ENCODE measurements at places on chromosomes 16 and 17.

DNA sequence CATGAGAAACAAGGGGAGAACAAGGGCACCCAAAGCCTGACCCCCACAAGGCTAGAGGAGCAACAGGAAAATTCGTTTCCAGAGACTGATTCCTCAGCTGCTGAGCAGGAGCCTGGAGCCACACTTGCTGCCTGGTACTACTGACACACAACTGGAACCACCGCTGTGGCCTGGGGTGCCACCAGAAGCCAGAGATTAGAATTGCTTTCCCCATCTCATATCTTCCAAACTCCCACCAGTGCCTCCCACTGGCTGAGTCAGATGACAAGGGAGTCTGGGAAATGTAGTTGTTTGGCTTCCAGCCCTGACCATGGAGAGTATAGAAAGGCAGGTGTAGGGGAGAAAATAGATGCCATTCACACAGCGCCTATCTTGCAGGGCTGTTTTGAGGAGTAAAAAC, 4.1 kb upstream of the TMEM11 start:
- DNase-seq = peak; percentile 9

DNA sequence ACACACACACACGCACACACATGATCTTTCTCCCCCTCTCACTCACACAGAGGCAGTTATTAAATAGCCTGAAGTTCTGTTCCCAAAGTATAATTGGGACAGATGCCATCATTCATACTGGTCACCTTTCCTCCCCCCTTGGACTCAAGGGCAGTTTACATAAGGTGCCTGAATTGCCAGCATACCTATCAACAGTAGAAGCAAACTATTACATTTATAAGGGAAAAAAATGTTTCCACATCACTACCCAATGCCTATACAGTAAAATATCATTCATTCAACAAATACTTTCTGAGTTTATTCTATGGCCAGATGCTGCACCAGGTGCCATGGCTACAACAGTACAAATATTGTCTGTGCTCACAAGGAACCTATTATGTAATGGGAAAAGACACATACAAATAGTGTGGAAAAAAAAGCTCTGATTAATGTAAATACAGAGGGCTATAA, 6.3 kb downstream of the CNTD1 start:
- DNase-seq = no peak

DNA sequence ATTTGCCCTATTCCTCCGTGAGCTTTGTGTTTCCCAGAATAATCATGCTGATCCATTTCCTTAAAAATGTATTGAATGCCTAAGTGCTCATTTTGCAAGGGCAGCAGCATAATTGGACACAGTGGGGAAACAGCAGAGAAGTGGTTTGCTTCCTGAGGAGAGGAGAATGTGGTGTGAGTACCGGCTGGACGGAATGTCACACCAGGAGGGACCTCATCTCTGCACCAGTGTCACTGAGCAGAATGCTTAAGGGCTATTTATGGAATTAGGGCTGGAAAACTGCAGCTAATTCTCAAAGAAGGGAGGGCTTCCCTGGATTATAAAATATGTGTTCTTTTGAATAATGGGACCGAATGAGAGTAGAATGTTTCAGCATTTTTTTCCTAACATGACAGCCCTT, 1100.6 kb upstream of the RBFOX1 start:
- no peak for DNase-seq

DNA sequence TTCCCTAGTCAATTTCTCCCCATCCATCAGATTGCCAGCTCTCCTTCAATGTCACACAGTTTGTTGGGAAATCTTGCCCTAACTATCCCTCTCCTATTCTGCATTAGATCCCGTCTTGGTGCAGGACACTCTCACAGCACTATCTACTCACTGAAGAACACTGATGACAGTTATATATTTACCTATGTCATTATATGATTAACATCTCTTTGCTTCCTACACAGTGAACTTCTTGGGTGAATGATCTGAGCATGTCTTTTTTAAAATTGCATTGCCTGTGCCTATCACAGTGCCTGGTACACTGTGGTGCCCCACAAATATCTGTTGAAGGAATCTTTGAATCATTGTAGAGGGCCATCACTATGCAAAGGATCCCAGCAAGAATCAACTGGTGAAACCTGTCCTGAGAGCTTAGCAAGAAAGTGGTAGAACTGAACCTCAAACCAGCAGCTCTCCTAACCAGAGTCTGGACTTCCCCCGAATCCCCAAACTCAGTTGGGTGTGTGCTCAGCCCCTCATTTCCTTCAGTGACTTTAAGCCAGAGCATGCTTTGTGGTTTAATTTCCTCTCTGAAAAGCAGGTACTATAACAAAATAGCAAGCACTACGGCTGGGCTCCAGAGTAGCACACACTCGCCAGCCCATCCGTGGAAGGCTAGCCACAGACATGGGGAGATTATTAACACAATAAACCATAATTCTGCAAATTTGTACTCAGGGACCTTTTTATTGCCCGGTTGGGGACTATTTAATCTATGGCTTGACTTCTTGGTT, 680.7 kb upstream of the SALL1 start:
- DNase-seq = no peak

DNA sequence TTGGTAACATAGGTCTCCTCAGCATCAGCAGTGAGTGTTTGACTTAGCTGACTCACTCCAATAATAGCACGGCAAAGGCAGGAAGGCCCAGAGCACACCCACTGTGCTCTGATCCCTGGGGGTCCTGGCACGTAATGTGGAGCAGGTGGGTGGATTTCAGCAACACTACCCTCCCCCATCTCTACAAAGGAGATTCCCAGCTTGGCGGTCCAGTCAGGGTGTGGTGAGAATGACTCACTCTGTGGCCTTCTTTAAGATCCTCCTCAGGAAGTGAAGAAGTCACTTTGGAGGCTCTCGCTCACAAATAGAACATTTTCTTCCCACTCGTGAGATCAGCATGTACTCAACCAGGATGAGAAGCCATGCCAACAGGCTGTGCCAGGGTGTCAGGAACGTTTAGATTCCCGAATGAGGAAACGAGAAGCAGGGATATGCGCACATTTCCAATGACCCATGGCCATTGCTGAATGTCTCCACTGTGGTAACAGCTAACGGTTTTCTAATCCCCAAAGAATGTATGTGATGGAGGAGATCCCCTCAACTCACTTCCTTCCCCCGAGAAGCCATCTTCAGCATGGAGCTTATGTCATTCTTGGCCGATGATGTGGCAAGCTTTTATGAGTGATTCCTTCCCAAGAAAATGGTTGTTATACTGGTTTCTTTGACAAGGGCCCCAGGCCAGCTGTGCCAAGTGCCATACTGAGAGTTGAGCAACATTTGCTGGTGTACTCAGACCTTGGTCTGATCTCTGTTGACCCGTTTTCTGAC, 365.2 kb downstream of the C16orf95 start:
- no peak for DNase-seq

DNA sequence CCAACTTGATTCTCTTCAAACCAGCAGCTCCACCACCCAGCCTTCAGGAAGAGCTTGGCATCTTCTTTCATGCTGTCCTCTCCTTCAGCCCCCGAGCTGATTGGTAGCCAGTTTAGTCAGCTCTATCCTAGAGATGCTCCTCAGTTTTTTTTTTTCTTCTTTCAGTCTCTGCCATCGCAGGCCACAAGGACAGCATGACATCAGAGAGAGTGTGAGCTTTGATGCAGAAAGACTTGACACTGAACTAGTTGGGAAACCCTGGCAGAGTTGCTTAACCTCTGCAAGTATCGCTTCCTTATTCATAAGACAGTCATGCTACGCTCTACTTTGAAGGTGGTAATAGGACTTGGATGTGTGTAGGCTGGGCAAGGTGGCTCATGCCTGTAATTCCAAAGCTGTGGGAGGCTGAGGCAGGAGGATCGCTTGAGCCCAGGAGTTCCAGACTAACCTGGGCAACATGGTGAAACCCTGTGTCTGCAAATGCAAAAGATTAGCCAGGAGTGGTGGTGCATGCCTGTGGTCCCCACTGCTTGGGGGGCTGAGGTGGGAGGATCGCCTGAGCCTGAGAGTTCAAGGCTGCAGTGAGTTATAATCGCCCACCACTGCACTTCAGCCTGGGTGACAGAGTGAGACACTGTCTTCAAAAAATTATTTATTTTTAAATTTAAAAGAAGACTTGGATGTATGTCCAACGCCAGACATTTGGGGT, 2.6 kb downstream of the CD300LB start:
- DNase-seq = no peak

- DNase-seq = no peak
These were observed 202.5 kb downstream of the MSI2 start for GRCh38 chr17:57458718-57459285.

DNA sequence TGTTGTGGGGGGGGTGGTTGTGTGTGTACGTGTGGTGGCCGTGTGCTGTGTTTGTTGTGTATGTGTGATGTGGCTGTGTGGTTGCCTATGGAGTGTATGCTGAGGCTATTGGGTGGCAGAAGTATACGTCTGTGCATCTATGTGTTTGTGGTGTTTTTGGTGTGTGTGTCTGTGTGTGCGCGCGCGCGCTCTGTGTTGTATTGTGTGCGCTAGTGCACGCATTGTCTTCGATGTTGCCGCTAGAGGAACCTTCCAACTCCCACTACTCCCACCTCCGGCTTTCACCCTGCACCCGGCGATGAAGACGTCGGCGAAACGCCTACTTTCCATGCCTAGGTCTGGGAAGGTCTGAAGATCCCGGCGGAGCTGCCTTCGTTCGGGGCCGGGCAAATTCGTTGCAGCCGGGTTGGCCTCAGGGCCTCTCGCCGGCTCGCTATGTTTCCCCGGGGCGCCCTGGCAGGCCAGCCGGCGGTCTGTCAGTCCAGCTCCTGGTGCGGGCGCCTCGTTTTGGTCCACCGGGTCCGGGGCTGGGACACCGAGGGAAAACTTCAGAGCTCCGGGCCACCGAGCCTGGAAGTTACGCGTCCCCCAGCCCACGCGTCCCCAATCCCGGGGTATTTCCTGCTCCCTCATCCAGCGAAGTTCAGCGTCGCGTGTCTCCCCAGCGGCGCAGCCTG, 5.2 kb upstream of the DLX4 start:
- no peak for DNase-seq

DNA sequence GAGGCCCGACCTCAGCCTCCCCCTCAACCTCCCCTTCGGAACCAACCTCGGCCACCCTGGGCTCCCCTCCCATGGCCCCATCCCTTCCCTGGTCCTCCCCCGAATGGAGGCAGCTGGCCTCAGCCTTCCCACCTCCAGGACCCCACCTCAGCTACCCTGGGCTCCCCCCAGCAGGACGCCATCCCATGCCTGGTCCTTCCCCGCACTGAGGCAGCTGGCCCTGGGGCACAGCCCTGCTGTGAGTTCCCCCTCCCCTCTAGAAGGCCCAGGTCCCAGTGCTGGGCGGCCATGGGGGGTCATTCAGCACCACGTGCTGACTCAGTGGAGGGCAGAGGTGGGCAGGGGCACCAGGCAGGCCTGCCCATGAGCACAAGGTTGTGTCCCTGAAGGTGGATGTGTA, 28.9 kb upstream of the PVALEF start:
- no peak for DNase-seq

GRCh38 chr16:85170066-85170491, 57.8 kb upstream of the CIBAR2 start:
- DNase-seq = no peak

DNA sequence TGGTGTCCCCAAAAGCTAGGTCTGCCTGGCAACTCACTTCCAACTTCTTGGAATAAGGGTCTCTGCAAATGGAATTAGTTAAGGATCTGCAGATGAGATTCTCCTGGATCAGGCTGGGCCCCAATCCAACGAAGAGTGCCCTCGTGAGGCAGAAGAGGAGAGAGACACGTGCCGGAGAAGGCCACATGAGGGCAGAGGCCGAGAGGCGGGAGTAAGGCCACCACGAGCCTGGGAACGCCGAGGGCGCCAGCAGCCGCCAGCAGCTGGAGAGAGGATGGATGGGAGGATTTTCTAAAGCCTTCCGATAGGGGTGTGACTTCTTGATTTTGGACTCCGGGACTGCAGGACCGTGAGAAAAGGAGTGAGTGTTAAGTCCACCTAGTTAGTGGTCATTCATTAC, 76.3 kb downstream of the JPH3 start:
- DNase-seq = no peak

- DNase-seq = no peak
These were observed 44.3 kb downstream of the TRAF4 start for GRCh38 chr17:28788100-28788499.

GRCh38 chr17:75316253-75316652, 27.0 kb upstream of the SLC25A19 start:
- DNase-seq = no peak

GRCh38 chr17:7403727-7403976, 245 bp downstream of the TMEM256 start:
- DNase-seq = no peak

GRCh38 chr16:27752241-27752640, 202.3 kb downstream of the KATNIP start:
- DNase-seq = no peak

DNA sequence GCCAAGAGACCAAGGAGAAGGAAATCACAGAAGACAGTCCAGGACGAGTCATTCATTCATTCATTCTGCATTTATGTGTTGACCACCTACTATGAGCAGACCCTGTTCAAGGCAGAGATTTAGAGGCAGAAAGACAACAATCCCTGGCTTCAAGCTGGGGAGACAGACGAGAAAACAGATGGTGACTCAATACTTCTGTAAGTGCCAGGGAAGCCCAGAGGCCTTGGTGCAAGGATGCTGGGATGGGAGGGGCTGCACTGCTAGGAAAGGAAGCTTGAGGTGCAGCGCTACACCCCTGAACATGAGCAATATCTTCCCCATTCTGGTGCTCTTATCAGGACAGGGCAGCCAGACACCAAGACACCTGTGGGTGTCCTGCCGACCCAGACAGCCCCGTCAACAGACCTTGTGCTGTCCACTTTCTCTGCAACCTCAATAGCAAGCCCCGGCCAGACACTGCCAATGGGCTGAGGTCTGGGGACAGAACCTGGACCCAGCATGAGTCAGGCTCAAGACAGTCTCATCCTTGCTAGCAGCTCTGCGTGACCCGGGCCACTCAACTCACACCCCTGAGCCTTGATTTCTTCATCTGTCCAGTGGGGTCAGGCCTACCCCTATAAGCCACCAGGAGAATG, 163.5 kb downstream of the COPRS start:
- DNase-seq = no peak

- no peak for DNase-seq
These were observed 59.4 kb downstream of the EFCAB5 start for GRCh38 chr17:30000755-30001257.

DNA sequence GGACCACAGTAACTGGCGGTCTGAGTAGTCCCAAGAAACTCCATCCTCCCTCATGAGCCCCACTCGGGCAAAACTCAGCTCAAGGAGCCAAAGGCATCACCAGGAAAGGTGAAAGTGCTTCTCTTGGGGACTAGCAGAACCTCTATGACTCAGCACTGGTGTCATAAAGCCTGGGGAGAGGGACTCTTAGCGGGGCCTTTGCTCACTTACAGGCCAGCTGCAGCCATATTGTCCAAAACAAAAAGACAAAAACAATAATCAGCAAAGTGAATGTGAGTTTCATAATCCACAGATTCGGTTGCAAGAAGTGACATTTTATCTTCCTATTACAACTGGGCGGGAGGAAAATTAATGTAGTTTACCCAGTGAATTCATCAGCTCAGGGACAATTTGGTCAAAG, at the start of gene TEKT5:
TSS of gene TEKT5 (minus strand) at position 101 of the 400 bp plus-strand sequence. CDS start at position 44, 57 bp downstream.
- DNase-seq = no peak

DNA sequence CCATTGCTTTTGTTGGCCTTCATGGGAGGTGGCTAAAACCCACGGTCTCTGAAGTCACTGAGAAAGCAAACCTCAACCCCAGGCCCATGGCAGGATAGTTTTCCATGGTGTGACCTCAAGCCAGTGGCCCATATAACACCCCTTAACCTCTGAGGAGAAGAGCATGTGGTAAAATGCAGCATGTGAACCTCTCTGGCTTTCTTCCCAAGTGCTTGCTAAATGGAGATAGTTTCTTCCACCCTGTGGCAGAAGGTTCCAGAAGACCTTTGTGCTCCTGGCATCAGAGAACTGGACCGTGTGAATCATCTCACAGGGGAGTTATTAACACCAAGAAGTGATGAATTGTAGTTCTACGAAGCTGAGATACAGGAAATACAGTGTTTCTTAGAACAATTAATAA, 47.3 kb downstream of the MYOCD start:
- no peak for DNase-seq

All from activated CD4-positive, alpha-beta T cell treated with anti-CD3 and anti-CD28 coated beads for 4 hours (primary cell).